ENCODE measurements at places on chromosomes 3 and 15. TPM values are rescaled to one million over a fixed set of nuclear protein-coding genes. Genes with fewer than 3 reads are reported as not detected.

GRCh38 chr15:31799715-31800321 lies 230.5 kb upstream of the CHRNA7 start:
- DNase-seq: no peak
- H3K4me1 ChIP-seq: no peaks in the 10 kb centered on the region
- no peaks in the 10 kb centered on the region for H3K36me3 ChIP-seq
- no peak overlapping the region for H3K4me3 ChIP-seq
- H3K27ac ChIP-seq: no peak overlapping the region

DNA sequence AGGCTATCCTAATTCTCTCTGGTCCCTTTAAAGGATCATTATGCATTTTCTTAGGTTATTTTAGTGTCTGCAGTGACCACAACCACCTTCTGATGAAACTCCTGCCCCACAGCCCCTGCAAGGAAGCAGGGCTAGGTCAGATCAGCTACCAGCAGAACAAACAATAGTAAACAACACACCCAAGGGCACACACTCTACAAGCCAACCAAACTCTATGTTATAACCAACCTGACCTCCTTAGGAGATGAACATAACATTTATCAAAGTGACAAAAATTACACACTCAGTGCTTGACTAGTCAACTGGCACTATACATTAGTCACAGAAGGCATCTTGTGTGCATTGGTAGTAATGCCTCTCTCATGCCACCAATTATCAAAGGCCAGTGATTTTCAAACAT lies 17.3 kb downstream of the DENND6A start:
- no peak overlapping the region for H3K4me3 ChIP-seq
- no peak for DNase-seq
- no peaks in the 10 kb centered on the region for H3K27me3 ChIP-seq
- H3K4me1 ChIP-seq: no peaks in the 10 kb centered on the region
- H3K36me3 ChIP-seq: no peaks in the 10 kb centered on the region

GRCh38 chr3:95613993-95614392 lies 1200.4 kb upstream of the EPHA6 start:
- DNase-seq: no peak
- no peak overlapping the region for H3K27ac ChIP-seq
- H3K36me3 ChIP-seq: no peaks in the 10 kb centered on the region
- H3K27me3 ChIP-seq: no peaks in the 10 kb centered on the region

The GOLGB1 gene
- total RNA-seq: 80.3 TPM

Data from prostate gland (tissue), 2 donors.